ENCODE measurements at places on chromosomes 5 and 9. TPM values are rescaled to one million over a fixed set of nuclear protein-coding genes. Genes with fewer than 3 reads are reported as not detected.

Gene ZMAT2
- polyA plus RNA-seq = 81.7 TPM

Gene ALDH1A1
- polyA plus RNA-seq = not detected

DNA sequence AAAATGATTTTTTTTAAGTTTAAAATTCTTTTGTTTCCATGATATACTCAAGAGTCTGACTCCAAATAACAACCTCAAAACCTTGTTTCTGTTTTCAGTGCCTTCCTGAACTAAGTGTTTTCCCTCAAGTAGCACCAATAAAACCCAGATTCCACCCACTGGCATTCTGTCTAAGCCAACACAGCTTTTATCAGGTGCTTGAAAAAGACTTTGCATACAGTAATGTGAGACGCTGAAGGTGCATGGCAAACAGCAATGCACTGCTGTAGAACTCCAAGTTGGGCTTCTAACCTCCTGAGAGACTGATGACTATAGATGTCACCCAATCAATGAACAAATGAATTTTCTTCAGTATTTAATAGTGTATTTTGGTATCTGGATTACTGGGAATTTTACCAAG, 95.7 kb downstream of the NFIB start:
- H3K36me3 ChIP-seq = no peaks in the 10 kb centered on the region
- no peak for DNase-seq
- no peaks in the 10 kb centered on the region for H3K27me3 ChIP-seq

DNA sequence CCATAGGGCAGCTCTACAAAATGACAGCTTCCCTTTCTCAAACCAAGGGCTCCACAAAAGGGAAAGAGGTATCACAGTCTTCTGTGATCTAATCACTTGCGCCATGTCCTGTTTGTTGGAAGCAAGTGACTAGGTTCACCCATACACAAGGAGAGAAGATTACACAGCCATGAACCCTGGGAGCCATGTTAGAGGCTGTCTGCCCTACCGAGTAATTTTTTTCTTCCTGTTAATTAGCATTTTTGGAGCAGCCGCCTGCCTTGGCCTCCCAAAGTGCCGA, 33.2 kb upstream of the GOLPH3 start:
- H3K36me3 ChIP-seq = no peaks in the 10 kb centered on the region
- H3K4me3 ChIP-seq = no peak overlapping the region
- H3K4me1 ChIP-seq = no peaks in the 10 kb centered on the region
- no peak overlapping the region for H3K27ac ChIP-seq

Gene NUTM2G
- polyA plus RNA-seq = 0.14 TPM

- DNase-seq = no peak
- H3K4me1 ChIP-seq = no peaks in the 10 kb centered on the region
- H3K4me3 ChIP-seq = no peak overlapping the region
- no peaks in the 10 kb centered on the region for H3K36me3 ChIP-seq
- no peak overlapping the region for H3K27ac ChIP-seq
Observed at GRCh38 chr5:23483090-23483489, 24.3 kb upstream of the PRDM9 start.

Gene TMC1
- polyA plus RNA-seq = not detected
